Neural crest cell (in vitro differentiated cells): ENCODE measurements at places on chromosomes 5 and 9.

GRCh38 chr5:135690466-135690865, 111.7 kb upstream of the CXCL14 start:
- DNase-seq: no peak

DNA sequence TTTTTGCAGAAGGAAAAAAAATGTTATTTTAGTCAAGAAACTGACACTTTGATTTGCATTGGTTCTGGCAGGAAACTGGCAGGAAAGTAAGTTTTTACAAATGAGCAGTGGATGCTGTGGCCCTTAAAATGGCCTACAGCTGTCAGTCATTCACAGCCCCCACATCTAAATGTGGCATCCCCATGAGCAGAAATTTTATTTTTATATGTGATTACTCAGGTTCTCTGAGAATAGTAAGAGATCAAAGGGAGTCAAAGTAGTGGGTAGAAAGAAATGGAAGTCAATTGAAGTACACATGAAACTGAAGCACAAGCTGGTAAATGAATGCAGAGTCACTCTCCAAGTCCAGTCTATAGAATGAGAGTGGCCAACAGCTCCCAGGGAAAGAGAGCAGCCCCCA, 80.3 kb downstream of the ENC1 start:
- DNase-seq: no peak

DNA sequence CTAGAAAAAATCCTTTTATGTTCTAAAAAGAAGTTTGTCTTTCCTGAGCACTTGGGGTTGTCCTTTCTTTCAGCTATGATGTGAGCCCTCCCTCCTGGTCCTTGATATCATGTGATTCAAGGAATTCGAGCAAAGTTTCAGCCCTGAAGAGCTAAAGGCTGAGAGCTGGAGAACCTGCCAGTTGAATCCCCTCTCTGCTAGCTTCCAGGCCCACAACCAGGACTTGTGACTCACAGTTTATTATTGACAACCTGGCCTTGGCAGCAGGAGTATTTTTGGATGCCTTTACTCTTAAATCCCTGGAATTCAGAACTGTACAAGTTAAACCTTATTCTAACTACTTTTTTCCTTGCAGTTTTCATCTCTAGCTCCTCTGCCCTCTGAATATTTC, 182.8 kb downstream of the SPOCK1 start:
- no peak for DNase-seq

DNA sequence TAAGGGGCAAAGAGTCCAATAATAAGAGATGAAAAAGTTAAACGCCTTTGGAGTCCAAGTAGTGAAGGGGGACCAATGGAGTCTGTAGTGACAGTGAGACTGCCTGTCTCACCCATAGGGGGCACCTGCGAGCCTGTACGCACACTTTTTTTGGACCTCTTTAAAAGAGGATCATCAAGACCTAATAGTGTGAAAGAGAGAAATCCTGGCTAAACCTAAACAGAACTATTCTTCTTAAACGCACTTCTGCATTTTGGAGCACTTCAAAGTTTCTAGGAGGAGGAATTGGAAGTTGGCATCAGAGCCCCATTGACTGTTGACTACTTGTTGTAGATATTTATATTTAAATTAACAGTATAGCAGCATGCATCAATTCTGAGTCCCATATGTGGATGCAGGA, 636.1 kb upstream of the KLF4 start:
- DNase-seq: no peak

- no peak for DNase-seq
Observed at GRCh38 chr5:65481171-65481581, 544 bp downstream of the ADAMTS6 start.

GRCh38 chr9:27210588-27210987, 86.4 kb downstream of the EQTN start:
- DNase-seq: no peak

- DNase-seq: no peak
Observed at GRCh38 chr5:60992871-60993270, 47.9 kb downstream of the NDUFAF2 start.

GRCh38 chr9:14313378-14313940, 482 bp downstream of the NFIB start:
- peak; percentile 23 for DNase-seq
